Activated CD4-positive, alpha-beta T cell treated with anti-CD3 and anti-CD28 coated beads, Interleukin-2, amount 10 ng/mL, durations not matched to agents 7 days and 5 days (primary cell): ENCODE measurements at places on chromosomes 16 and 17.

DNA sequence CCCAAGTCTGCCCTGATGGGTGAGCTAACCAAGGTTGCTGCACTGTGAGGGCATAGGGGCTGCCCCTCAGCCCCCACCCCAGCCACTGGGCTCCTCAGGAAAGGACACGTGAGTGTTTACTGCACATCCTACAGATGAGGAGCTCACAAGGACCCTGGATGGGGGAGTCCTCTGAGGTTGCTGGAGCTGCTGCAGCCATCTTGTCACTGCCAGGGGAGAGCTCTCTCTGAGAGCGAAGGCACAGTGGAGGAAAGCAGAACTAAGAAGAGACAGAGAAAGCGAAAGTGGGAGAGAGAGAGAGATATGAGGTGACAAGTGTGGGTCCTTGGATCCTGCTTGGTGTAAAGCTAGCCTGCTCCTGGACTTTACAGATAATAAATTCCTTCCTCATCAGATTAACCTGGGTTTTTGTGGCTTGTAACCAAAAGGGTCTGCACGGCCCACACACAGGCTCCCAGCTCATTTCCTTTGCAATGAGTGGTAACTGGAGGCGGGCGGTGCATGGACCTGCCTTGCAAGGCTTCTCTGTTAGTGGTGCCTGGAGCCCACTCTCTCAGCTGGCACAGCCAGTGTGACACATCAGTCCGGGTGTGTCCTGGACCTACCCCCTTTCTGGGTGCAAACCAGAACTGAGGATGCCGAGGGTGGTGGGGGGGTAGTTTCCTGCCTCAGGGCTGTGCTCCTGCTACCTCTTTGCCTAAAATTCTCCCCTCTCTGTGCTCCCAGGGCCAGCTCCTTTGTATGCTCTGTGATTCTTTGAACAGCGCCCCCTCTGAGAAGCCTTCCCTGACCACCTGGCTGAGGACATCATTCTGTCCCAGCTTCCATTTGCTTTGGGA is 14.2 kb downstream of the SNX20 start:
- DNase-seq: peak; percentile 65

DNA sequence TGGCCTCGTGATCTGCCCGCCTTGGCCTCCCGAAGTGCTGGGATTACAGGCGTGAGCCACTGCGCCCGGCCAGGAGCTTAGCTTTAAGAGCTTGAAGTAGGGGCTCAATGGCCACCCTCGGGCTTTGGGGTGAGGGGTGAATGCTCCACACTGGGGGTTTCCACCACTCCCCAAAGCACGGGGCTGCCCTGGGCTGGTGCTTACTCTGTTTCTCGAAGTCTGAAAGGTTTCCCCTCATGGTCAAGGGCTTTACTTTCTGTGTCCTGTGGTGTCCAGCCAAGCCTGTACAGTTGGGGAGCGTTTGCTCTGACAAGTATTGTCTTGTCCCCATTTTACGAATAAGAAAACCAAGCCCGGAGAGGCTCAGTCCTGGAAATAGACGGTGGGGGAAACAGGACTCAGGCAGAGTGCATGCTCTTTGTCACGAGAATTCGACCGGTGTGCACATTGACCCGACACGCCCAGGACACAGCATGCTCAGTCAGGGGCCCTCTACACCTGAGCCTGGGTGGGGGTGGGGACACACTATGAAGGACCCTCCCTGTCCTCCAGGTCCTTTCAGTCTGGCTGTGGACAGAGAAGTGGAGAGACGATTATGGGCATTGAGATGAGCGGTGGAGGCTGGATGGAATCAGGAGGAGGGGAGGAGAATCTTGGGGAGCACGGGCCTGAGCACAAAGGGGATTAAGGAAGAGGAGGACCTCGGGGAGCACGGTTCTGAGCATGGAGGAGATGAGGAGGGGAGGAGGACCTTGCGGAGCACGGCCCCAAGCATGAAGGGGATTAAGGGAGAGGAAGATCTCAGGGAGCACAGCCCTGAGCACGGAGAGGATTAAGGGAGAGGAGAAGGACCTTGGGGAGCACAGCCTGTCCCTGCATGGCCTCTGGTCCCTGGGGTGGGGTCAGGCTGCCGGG is 7.5 kb downstream of the CD7 start:
- no peak for DNase-seq

DNA sequence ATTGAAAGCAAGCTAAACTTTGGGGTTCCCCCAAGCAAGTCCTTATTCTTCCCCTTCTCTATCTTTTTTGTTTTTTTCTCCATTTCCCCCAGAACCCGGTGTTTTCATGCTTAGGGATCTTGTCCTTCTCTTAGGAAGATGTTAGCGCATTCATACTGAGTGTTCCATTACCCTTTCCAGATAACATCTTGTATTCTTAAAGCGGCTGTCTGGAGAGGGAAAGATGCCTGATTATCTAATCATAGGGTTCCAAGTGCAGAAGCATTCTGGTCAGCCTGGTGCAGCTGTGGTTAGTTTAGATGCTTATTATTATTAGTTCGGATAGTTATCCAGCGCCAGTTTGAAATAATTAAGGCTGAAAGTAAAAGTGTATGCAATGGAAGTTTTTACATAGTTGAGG is 2.0 kb downstream of the TOM1L1 start:
- no peak for DNase-seq

GRCh38 chr16:84884596-84885341 is 65.0 kb downstream of the CRISPLD2 start:
- no peak for DNase-seq

DNA sequence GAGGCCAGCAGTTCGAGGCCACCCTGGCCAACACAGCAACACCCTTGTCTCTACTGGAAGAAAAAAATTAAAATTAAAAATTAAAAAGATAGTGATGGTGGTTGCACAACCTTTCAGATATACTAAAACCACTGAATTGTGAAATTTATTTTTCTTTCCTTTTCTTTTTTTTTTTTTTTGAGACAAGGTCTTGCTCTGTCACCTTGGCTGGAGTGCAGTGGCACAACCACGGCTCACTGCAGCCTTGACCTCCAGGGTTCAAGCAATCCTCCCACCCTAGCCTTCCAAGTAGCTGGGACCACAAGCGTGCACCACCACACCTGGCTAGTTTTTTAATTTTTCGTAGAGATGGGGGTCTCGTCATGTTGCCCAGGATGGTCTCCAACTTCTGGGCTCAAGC is 254.4 kb downstream of the SLC39A11 start:
- no peak for DNase-seq

GRCh38 chr16:46727630-46728029 is 20.5 kb downstream of the MYLK3 start:
- no peak for DNase-seq

DNA sequence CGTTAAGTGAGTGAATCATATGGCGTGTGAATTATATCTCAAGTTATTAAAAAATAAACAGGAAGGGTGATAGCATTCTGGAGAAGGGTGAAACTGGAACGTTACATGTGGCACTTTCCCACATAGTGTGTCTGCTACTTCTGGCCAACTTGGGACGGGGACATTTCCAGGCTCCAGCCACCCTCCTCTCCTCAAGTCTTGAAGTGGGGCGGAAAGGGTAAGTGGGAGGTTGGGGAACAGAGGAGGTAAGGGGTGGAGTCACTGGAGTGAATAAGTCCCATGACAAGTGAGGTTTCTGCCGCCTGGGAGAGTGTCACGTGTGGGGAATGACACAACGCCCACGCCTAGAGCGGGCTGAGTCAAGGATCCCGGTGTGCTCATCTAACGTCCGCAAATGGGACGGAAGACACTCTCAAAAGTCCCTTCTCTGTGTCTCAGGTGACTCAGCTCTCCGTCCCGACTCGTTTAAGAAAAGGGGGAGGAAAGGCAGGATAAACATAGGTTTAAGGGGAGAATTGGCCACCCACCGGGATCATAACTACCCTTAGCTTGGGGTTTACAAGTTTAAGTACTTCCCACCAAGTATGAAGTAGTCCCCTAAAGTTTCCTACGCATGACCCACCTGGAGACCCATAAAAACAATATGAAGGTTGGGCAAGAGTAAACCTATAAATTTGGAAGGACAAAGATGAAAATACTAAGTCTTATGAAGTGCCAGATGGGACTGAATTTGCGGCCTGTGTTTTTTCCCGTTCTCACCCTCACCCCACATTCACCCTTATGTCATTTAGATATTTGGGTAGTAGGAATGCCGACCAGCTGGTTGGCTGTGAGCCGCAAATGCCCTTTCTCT is 1.2 kb upstream of the SPAG9 start:
- DNase-seq: peak; percentile 61

GRCh38 chr17:70654706-70655105 is 485.4 kb downstream of the KCNJ2 start:
- DNase-seq: no peak

GRCh38 chr17:14427900-14428647 is 127.2 kb downstream of the HS3ST3B1 start:
- DNase-seq: peak; percentile 71

DNA sequence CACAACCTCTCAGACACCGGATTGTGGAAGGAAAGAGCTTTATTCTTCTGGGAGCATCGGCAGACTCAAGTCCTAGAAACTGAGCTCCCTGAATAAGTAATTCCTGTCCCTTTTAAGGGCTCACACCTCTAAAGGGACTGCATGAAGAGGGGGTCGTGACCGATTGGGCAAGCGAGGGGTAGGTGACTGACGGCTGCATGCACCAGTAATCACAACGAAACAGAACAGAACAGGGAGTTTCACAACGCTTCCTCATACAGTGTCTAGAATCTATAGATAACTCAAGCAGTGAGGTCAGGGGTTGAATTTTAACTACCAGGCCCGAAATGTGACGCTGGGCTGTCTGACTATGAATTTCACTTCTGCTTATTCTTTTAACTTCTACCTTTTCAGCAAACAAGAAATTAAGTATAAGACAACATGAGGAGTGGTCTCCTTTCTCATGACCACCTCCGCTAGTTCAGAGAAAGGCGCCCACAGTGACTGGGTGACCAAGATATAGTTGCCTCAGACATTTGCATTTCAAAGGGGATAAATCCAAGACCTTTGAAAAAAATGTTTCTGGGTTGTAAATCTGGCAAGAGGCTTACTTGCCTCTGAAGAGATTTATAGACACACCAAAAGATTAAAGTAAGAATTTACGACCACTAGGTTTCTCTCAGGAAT is 88.4 kb upstream of the ATF7IP2 start:
- DNase-seq: no peak

DNA sequence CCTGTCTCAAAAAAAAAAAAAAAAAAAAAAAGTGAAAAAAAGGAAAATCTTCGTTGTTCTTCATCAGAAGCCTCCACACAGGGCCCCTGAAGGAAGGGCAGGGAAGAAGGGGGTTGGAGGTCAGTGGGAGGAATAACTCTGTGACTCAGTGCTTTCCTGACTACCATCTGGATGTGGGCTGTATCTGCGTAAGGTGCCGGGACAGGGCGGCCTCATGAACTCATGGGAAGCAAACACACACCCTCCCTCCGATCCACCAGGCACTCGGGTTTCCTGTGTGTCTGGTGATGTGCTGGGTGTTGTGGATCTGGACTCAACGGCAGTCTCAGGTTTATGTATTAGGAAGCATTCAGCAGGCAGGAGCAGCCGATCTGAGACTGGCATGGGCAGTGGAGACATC is 691.6 kb downstream of the WWOX start:
- no peak for DNase-seq

- DNase-seq: no peak
These were observed 23.3 kb downstream of the MEAK7 start for GRCh38 chr16:84481051-84481735.

DNA sequence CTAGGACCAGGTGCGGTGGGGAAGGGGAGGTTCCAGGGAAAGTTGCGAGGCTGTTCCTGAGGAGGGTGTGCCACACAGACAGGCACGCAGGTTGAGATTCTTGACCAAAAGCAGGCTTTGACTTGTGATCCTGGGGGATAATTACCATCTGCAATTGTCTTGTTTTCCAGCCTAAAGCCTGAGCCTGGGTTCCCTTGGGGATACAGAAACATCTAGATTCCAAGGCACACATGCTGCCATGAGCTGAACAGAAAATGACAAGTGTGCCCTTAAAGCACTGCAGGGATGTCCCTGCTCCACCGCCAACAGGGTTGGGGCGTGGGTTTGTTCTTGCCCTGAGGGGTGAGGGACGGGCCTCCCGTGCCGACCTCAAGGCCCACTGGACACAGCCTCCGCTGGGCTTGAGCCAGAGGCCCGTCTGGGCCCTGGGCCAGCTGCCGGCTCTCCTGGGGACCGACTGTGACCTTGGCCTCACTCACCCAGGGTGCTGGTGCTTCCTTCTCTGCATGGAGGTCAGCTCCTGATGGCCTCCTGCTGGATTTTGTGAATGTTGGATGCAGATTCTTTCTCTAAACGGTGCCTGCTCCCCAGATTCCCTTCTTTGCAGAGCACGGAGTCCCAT is 14.0 kb downstream of the CA5A start:
- DNase-seq: no peak

GRCh38 chr17:28180449-28180848 is 138.0 kb downstream of the NLK start:
- DNase-seq: no peak

DNA sequence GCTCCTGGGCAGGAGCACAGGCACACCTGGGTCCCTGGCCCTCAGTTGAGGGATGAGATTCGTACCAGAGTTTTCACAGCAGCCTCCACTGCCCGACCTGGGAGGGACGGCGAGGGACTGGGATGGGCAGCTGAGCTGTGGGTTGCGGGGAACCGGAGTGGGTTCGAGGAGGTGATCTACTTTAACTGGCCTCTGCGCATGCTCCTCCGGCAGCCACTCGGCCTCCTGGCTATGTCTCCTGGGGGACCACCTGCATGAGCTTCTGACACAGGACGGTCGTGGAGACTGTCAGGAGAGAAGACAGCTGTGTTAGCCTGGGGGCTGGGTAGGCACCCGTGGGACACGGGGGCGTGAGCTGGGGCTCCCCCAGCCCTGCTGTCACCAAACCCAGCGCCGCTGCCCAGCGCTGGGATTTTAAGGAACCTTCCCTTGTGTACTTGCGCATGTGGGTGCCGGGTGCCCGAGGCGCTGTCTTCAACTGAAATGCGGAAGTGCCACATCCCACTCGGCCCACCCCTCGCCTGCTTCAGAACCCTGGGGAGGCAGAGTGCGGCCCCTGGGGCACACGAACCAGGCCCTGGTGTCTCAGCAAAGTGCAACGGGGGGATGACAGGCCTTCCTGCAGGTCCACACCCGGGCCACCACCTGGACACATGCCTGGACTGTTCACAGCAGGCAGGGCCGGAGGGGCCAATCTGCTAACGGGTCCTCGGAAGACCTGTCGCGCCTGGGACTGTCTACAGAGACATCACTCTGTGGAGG is 36.4 kb downstream of the SLC7A5 start:
- DNase-seq: no peak

DNA sequence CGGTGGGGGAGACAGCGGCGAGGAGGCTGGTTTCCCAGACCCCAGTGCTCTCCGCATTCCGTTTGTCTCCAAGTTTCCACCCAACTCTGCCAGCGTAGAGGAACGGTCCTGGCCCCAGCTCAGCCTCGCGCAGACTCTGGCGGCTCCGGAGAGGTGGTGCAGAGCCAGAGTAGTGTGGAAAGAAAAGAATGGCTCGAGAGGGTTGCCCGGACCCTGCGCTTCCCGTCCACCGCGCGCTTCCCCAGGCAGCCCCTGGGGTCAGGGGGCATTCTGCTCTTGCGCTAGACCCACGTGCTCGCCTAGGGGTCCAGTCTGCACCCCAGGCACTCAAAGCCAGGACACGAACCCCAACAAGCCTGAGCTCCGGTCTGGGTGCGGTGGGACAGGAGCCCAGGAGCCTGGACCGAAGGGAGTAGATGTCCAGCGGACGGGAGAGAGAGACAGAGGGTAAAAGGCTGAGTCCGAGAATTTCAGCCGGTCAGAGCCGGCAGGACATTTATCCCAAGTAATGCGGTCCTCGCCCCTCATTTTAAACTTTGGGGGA is 3.8 kb downstream of the PMP22 start:
- no peak for DNase-seq
